Activated CD4-positive, alpha-beta T cell treated with anti-CD3 and anti-CD28 coated beads for 4 hours (primary cell): ENCODE measurements at places on chromosomes 16 and 17.

DNA sequence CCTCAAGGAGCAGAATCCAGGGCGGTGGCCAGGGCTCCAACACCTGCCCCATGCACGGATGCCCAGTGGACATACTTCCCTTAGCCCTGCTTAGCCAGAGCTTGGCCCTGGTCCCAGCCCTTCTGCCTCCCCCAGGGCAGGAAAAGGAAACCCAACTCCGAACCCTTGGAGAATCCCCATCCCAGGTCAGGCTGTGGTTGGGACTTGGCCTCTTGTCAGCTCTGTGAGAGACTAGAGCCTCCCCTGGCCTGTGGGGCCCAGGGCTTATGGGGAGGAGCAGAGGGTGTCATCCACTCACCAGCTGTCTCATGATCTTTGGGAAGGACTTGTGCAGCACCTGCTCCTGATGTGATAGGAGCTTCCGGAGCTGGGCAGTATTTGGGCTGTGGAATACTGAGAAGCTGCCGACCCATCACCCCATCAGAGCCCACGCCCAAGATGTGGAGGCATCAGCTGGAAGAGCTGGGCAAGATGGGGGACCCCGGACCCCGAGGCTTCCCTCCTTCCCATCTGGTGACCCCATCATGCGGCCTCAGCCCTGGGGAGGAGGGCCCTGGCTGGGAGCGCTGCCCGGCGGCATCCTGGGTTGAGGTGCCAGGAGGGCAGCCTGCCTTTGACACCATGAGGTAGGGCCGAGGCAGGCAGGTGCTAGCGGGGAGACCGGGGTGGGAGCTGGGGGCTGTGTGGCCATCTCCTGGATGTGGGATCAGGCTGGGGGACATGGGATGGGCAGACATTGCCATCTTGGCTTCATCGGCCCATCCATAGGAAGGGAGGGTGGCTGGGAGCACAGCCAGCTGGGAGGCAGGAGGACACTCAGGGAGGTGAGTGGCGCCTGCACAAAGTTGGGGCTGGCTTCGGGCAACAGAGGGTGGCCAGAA lies 45.1 kb downstream of the TNFRSF13B start:
- no peak for DNase-seq

- DNase-seq: no peak
Observed at GRCh38 chr16:8798535-8799157, 1.0 kb downstream of the PMM2 start.

DNA sequence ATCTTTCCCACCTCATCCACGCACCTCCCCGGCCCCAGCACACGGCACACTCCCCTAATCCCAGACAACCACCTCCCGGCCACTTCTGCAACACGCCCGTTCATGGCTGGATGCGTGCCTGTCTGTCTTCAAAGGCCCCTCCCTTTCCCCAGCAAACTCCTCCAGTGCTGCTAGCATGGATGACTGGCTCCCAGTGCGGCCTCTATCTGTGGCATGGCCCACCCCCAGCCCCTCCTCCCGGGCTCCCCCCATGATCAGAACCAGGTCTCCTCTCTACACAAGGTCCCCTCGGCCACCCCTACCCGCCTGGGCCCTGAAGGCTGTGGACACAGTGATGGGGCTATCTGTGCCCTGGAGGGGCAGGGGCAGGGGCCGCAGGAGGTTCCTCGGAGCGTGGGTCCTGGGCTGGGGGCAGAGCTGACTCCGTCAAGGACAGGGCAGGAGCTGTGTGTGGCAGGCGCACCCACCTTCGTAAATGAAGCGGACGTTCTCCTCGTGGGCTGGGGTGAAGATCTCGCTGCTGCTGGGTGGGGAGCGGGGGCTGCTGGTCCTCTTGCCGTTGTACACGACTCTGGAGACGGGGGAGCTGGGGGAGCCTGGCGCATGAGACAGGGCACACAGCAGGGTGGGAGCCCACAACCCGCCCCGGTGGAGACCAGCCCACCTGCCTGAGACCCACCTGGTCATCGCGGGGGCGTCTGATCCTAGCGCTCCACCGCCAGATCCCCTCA lies 9.1 kb downstream of the MCRIP1 start:
- DNase-seq: no peak

GRCh38 chr17:22273308-22273707 lies 581.0 kb downstream of the KCNJ18 start:
- DNase-seq: no peak

GRCh38 chr16:23071196-23072083 lies 77.8 kb downstream of the USP31 start:
- no peak for DNase-seq

DNA sequence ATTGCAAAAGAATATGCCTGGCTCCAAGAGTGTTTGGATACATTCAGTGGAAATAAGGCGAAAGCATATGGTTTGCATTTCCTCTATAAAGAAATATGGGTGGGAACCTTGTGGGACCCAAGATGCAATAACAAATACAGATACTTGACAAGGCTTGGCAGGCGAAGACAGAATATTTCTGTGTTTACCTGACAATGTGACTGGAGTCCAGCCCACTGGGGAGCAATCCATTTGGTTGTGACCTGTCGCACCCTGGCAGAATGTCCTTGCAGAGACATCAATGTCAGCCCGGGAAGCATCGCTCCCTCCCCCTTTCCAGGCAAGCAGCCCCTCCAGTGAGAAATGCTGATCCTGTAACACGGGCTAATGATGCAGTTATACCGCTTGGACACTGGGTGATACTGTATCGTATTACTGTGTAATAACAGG lies 296.6 kb downstream of the MAF start:
- DNase-seq: no peak

DNA sequence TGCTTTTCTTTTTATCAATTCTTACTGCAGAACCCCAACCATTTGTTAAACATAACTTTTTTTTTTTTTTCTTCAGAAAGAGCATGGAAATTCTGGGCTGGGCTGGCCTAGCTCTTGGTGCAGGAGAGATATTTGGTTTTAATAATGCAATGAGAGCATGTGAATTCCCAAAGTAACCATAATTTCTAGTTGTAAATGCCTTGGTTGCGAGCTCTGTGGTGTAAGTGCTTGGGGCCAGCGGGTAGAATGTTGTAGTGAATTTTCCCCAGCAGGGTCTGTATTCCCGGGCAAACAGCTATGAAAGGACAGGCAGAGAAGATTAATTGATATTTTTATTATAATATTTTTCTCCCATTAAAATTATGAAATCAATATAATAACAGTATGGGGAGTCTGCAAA lies 465.6 kb downstream of the HS3ST4 start:
- no peak for DNase-seq

- DNase-seq: peak; percentile 69
Observed at GRCh38 chr17:76408037-76408849, 23.8 kb downstream of the SPHK1 start.

DNA sequence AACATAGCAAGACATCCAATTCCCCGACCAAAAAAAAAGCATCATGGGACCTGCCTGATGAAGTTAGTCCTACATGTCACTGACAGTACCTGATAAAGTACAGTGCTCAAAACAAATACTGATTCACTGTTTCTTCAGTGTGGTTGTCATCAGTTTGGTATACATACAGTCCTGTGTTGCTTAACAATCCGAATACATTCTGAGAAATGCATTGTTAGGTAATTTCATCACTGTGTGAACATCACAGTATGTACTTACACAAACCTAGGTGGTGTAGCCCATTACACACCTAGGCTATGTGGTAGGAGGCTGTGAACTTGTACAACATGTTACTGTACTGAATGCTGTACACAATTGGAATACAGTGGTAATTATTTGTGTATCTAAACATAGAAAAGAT lies 19.0 kb upstream of the FA2H start:
- no peak for DNase-seq

GRCh38 chr17:79799538-79800324 lies 2.9 kb upstream of the CBX8 start:
- DNase-seq: no peak

- DNase-seq: peak; percentile 64
Observed at GRCh38 chr17:68184816-68185436, 62.9 kb upstream of the AMZ2 start.

DNA sequence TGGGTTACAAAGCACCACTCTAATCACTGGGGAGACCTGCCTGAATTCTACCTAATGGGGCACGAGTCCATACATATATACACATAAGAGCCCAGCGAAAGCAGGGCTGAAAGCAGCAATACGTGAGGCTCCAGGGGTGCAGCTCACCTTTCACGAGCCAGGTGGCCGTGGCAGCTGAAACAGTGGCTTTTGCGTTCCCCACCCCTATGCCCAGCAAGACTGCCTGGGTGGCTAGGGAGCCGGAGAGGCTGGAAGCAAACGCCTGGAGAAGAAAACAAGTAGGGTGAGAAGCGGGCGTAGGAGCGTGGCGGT lies 618 bp downstream of the RUSF1 start:
- no peak for DNase-seq

GRCh38 chr16:88333848-88334777 lies 48.6 kb upstream of the ZNF469 start:
- DNase-seq: no peak

- no peak for DNase-seq
Observed at GRCh38 chr16:82735673-82736091, 108.9 kb downstream of the CDH13 start.

DNA sequence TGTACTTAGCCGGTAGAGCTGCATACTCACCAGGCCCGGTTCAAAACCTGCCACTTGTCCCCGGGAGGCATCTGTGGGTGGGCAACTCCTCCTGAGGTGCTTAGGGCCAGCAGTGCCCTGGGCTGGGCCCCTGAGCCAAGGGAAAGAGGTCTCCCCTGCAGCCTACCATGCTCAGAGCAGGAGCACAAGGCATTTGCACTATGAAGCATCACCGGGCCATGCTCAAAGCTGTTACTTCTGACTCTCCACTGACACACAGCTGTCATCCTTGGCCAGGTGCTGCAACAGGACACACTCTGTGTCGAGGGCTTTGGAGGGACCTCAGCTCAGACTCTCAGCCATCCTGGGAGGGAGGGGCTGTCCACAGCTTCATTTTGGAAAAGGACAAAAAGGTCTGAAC lies 37.2 kb downstream of the SLC38A8 start:
- no peak for DNase-seq

DNA sequence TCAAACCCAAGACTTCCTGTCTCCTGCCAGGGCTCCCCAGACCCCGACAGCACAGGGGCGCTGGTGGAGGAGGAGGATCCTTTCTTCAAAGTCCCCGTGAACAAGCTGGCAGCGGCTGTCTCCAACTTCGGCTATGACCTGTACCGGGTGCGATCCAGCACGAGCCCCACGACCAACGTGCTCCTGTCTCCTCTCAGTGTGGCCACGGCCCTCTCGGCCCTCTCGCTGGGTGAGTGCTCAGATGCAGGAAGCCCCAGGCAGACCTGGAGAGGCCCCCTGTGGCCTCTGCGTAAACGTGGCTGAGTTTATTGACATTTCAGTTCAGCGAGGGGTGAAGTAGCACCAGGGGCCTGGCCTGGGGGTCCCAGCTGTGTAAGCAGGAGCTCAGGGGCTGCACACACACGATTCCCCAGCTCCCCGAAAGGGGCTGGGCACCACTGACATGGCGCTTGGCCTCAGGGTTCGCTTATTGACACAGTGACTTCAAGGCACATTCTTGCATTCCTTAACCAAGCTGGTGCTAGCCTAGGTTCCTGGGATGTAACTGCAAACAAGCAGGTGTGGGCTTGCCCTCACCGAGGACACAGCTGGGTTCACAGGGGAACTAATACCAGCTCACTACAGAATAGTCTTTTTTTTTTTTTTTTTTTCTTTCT lies 8.1 kb downstream of the SERPINF1 start:
- DNase-seq: no peak

GRCh38 chr17:30975042-30975820 lies 4.4 kb downstream of the RNF135 start:
- DNase-seq: no peak

DNA sequence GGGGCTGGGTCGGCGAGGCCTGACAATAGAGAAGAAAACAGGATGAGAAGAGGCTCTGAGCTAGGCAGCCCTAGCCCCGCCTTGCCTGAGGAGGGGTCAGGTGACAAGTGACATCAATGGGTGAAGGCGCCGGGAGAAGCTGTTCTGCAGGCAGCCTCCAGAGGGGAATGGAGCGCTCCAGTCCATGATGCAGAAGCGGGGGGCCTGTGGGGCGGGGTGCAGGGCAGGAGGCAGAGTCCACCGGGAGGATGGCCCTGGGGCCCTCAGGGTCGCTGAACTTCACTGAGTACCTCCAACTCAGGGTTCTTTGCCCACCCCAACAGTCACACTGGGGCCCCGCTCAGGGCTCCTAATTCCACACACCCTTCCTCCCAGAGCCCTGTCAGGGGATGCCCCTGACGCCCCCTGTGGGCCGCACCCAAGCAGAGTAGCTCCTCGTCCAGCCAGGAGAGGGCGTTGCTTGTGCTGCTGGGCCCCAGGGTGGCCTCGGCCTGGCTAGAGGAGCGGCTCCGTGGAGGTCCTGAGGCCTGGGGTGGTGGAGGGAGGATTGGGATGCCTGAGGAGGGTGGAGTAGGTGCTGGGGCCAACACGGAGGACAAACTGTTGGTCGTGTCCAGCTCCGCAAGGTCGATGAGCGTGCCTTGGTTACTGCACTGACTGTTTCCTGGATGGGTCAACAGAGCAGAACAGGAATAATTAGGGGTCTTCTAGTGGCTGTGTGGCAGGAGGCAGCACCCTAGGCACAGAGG lies 20.8 kb downstream of the GGA3 start:
- peak; percentile 38 for DNase-seq

DNA sequence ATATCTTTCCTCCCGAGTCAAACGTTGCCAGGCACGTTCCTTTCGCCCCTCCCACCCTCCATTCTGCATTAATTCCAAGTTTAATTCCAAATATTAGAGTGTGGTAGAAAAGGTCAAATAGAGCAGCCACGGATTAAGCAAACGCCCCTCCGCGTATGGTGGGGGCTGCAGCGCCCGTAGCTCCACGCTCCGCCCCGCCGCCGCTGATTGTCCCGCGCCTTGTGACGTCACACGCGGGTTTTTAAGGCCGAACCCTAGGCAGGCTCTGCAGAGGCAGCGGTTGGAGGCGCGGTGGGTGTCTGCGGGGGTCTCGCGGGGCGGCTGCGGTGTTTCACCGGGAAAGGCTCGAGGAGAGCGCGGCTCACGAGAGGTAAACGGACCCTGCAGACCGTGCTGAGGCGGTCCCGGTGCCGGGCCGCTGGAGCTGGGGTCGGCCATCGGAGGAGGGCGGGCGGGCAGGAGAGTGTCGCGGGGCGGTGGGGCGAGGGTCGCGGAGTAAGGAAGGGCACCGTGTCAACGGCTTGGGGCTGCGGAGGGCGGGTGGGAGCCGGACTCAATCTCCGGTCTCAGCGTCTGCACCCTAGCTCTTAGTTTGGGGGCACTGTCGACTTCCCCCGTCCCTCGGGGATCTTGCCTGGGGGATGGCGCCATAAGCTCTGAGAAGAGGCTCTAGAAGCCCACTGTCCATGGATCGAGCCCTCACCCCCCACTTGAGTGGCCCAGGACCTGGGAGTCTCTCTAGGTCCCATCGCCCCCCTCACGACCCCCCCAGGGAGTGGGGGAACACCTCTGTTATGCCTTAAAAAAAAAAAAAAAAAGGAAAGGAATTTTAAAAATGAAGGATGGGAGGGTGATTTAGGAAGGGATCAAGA lies at the start of gene ARL4D:
Gene ARL4D, plus strand, starts transcription at position 270 of the 872 bp plus-strand sequence. CDS start 740 bp downstream, outside the sequence.
- DNase-seq: peak; percentile 80

- DNase-seq: no peak
Observed at GRCh38 chr17:43578404-43578698, 32.2 kb upstream of the ETV4 start.

GRCh38 chr16:83220066-83220465 lies 587.7 kb upstream of the HSBP1 start:
- no peak for DNase-seq

GRCh38 chr16:77850636-77851333 lies 62.4 kb downstream of the VAT1L start:
- DNase-seq: no peak
